ENCODE measurements at places on chromosomes 4 and X.
A peak's percentile ranks its signal among the peaks of the same experiment; 100 is the strongest.

- no peak for DNase-seq
Observed at GRCh38 chrX:31546126-31546525, 474.3 kb upstream of the FTHL17 start.

- DNase-seq, result no peak
Observed at GRCh38 chr4:149238097-149238496, 577.5 kb downstream of the IQCM start.

GRCh38 chr4:185623444-185624258, 88.3 kb upstream of the PDLIM3 start:
- DNase-seq, result no peak

- DNase-seq, result no peak
Observed at GRCh38 chr4:168981460-168981859, 28.6 kb downstream of the CBR4 start.

GRCh38 chr4:115424852-115425251, 311.4 kb upstream of the NDST4 start:
- no peak for DNase-seq

DNA sequence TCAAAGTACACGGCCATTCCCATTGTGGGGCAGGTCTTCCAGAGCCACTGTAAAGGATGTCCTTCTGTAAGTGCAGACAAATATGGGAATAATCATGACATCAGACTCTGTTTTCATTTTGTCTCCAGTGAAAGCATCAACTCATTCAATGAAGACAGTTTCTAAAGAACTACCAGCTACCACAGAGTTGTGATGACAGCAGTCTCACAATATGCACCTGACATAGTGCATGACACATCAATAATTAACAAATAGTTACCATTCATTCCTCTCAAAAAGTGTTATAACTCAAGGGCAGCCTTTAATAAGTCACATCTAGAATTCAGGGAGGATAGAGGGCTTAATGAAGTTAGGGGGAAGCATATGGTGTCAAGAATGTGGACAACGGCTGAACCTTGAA, 20.2 kb downstream of the MTTP start:
- DNase-seq, result no peak

DNA sequence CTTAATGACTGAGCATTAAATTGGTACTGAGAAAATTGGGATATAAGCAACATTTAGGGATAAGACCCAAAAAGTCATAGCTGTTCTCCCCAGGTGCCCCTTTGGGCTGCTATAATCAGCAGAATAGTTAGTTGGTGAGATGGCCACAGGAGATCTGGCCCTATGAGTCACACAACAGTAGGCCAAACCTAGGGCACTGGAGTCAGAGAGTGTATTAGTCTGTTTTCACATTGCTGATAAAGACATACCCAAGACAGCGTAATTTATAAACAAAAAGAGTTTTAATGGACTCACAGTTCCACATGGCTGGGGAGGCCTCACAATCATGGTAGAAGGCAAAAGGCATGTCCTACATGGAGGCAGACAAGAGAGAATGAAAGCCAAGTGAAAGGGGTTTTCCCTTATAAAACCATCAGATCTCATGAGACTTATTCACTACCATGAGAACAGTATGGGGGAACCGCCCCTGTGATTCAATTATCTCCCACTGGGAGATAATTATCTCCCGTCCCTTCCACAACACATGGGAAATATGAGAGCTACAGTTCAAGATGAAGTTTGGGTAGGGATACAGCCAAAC, 338.3 kb upstream of the NR3C2 start:
- DNase-seq, result no peak

DNA sequence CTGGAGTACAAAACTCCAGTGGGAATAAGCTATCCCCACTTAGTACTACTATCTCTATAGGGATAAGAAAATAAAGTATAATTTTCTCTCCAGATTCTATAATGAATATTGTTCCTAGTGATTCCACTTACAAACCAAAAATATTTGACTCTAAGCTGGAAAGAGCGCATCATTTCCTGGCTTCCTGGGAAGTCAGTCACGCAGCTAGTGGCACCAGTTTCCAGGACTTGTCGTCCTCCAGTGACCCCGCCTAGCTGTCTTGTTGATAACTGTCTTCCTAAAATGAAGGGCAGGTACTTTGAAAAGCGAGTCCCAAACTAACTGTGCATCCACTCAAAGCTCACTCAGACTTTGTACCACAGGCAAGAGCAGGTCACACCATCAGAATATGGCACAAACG, 39.3 kb downstream of the LNX1 start:
- no peak for DNase-seq

GRCh38 chrX:132737743-132738142, 220.7 kb downstream of the HS6ST2 start:
- peak; percentile 6 for DNase-seq

- DNase-seq, result no peak
Observed at GRCh38 chr4:80173401-80173800, 23.9 kb upstream of the PRDM8 start.

DNA sequence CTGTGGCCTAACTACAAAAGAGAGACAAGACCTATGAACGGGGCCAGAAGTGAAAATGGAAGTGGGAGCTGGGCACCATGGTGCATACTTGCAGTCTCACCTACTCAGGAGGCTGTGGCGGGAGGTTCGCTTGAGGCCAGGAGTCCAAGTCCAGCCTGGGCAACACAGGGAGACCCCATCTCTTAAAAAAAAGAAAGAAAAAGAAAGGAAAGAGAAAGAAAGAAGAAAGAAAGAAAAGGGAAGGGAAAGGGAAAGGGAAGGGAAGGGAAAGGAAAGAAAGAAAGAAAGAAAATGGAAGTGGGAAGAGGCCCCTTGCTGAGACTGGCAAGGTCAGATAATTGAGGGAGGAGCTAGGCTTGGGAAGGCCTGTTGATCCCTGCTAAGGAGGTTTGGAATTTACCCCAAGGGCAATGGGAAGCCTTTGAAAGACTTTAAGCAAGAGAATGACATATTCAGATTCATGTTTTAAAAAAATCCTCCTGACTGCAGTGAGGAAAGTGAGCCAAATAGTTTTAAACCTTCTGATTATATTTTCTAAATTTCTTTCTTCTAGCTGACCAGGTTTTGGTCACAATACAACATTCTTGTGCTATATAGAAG, 17.7 kb upstream of the HERC5 start:
- no peak for DNase-seq

DNA sequence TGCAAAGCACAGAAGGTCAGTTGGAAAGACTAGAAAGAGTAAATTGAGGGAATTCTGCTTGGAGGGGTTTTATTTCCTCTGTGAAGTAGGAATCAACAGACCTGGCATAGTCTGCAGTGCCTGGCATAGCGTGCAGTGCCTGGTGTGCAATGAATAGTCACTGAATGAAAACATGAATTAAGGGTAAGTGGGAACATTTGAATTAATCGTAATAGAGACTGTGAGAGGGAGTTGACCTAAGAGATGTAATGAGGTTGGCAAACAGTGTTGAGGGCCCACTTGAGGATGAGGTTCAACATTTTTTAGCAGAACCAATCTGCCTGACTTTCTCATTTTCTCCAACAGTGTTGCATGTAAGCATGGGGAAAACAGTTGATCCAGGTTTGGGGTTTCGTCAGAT, 377.2 kb upstream of the FTHL17 start:
- DNase-seq, result no peak

DNA sequence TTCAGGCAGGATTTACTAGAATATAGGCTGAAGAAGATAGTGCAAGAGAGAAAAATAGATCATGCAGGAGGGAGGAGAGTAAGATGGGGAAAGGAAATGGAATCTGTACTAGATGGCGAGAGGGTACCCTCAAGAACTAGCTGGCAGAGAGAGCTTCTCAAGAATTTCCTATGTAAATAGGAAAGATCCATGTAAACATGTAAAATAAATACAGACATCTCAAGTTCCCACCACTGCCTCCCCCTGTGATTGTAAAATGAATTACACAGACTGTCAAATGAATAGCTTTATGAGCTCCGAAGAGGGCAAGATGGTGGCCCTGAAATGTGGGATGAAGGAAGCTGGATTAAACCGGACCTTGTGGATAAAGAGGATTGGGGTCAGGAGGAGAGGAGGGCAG, 178.0 kb downstream of the PALLD start:
- DNase-seq, result no peak

- DNase-seq, result no peak
Observed at GRCh38 chr4:107685740-107686139, 34.3 kb downstream of the PAPSS1 start.

- DNase-seq, result no peak
Observed at GRCh38 chrX:57651169-57651919, 28.7 kb downstream of the NLRP2B start.

DNA sequence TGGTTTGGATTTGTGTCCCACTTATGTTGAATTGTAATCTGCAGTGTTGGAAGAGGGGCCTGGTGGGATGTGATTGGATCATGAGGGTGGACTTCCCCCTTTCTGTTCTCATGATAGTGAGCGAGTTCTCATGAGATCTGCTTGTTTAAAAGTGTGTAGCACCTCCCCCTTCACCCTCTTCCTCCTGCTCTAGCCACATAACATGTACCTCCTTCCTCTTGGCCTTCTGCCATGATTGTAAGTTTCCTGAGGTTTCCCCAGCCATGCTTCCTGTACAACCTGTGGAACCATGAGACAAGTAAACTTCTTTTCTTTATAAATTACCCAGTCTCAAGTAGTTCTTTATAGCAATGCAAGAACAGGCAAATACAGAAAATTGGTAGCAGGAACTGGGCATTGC, 138.7 kb downstream of the INPP4B start:
- no peak for DNase-seq

- DNase-seq, result no peak
Observed at GRCh38 chr4:73742490-73743160, 2.3 kb downstream of the CXCL8 start.

DNA sequence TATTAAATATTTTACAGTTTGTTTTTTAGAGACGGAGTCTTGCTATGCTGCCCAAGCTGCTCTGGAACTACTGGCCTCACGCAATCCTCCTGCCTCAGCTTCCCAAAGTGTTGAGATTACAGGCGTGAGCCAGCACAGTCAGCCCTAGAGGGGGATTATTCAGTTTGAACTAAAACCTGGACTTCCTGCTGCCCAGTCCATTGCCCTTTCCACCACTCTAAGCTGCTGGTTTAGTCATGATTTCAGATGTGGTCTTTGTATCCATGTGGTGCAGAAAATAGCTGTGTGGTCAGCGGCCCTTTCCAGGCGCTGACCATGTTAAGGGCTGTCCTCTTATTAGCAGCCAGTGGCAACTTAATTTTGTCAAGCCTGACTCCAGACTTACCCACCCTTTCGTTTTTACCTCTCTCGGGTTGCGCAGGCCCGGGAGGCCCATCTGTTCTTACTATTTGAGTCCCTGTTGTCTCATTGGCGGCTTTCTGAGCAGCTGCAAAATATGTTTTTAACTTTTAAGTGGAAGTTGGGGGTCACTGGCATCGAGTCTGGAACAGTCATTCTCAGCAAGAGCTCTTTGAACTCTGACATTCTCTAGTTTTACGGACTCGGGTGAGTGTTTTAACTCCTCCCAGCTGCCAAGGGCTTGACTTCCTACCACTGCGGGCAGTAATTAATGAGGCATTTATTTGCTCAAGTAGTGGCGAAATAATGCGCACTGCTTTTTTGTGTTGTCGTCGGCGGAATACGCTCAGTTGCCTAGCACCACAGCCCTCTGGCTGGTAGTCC, 773 bp upstream of the VMA21 start:
- peak; percentile 7 for DNase-seq

DNA sequence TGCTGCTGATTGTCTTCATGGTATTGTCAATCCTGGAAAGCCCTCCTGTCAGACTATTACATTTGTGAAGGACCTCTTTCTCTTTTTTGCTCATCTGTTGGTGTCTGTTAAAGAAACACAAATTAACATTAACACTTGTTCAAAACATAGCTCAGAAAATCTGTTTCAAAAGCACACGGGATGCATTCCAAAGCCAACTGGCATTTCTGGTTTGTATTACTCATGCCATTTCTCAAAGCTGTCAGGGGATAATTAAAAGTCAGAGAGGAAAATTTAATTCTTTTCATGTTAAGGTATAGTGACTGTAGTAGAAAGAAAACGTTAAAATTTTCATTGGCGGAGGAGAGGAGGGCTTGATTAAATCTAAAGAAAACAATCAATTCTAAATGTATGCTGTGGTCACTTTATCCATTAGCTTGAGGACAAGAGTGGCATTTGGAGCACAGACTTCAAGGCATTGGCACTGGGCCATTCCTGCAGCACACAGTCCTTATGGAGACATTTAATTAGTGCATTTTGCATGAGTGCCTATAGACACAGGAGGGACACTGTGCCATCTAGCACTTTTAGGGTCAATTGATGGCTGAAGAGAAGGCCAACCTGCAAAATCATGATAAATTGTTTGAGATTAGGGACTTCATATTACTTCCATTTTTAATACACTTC, 21.2 kb upstream of the GLRA2 start:
- DNase-seq, result no peak

DNA sequence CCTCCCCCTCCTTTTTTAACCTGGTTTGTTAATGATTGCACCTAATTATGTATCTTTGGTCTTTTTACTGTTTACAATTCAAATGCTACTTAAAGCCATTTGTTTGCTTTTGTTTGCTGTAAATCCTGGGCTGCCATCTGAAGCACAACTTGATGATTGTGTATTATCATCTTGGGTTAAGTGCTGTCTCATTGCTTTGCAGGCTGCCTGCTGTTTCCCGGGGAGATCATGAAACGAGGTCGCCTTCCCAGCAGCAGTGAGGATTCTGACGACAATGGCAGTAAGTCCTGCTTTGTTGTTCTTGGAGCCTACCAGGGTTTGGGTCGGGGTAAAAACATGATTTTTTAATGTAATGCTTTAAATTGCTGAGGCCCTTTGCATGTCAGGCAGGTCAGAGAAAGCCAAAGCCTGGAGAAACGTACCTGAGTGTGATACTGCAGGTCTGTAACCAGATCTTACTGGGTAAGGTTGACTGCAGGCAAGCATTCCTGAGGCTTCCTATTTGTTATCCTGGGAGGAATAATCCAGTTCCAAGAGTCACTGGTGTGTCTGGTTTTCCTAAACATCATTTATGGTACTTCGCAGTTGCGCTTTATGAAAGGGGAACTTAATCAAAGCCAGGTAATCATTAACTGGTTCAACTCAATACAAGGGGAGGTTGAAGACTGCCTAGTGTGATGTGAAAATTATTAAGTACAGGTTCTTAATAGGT, 22.2 kb downstream of the JADE1 start:
- DNase-seq, result no peak

DNA sequence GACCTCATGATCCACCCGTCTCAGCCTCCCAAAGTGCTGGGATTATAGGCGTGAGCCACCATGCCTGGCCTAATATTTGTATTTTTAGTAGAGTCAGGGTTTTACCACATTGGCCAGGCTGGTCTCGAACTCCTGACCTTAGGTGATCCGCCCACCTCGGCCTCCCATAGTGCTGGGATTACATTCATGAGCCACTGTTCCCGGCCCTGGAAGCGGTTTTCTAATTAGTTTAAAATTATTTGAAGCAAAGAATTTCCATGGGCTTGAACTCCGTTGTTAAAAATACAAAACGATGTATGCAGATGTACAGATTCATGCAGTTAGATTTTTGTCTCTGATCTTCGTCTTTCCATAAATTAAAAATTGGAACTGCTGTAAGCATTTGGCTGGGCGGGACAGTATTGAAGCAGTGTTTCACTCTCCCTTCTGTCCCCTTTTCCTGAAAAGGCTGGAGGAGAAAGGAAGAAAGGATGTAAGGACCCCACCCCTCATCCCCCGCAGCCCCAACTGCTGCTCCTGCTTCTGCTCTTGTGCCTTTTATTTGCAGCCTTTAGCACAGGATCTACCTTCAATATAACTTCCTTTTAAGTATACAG, 12.0 kb downstream of the TRAPPC11 start:
- no peak for DNase-seq
